ENCODE measurements at places on chromosomes 16 and 17.

DNA sequence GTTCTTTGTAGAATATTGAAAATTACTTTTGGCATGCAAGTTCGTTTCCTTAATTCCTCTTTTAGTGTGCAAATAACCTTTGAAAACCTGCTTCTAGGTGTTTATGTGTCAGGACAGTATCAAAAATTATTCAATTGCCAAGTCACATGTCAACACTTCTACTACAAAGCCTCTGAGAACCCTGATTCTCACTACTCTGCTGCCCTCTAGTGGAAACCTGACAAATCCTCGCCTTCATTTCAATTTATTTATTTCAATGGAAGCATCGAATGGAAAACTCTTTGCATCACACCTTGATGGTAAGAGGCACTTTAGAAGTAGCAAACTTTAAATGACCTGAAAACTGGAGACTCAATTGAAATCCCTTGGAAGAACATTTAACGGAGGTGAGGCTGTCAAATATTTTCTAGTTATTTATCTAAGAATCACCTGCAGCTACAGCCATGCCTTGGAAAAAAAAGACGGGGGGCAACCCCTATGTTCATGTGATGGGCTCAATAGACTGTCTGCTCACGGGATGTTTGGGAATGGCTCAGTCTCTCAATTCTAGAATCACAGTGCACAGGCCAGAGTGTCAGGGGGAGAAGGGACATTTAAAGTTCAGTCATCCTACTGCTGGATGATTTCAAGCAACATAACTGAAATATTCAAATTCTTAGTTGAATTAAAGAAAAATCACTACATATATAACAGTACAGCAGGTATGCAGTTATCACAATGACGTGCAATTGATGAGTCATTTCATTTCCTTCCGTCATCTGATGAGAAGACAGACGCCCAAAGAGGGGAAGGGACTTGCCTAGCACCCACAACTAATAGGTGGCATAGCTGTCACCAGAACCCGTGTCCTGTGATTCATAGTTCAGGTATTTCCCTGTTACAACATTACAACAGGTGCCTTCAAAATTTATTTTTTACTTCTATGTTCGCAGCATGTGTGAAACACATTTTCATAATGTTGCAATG, 563.9 kb downstream of the TOX3 start:
- DNase-seq = no peak

- DNase-seq = no peak
These were observed 10.9 kb upstream of the C16orf54 start for GRCh38 chr16:29756654-29757053.

DNA sequence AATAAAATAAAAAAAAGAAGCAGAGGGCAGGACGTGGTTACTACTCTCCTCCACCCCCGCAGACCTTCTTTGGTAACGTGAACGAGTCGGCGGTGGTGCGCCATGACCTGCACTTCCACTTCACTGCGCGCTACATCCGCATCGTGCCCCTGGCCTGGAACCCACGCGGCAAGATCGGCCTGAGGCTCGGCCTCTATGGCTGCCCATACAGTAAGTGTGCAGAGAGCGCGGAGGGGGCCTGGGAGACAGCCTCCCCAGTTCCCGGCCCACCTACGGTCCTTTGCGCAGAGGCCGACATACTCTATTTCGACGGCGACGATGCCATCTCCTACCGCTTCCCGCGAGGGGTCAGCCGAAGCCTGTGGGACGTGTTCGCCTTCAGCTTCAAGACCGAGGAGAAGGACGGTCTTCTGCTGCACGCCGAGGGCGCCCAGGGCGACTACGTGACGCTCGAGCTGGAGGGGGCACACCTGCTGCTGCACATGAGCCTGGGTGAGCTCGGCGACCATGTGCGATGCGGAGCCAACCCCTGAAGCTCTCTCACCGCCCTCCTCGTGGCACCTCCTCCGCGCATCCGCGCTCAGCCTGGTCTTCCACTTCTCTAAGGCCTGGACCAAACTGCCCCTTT, 2.7 kb downstream of the CNTNAP1 start:
- DNase-seq = no peak

DNA sequence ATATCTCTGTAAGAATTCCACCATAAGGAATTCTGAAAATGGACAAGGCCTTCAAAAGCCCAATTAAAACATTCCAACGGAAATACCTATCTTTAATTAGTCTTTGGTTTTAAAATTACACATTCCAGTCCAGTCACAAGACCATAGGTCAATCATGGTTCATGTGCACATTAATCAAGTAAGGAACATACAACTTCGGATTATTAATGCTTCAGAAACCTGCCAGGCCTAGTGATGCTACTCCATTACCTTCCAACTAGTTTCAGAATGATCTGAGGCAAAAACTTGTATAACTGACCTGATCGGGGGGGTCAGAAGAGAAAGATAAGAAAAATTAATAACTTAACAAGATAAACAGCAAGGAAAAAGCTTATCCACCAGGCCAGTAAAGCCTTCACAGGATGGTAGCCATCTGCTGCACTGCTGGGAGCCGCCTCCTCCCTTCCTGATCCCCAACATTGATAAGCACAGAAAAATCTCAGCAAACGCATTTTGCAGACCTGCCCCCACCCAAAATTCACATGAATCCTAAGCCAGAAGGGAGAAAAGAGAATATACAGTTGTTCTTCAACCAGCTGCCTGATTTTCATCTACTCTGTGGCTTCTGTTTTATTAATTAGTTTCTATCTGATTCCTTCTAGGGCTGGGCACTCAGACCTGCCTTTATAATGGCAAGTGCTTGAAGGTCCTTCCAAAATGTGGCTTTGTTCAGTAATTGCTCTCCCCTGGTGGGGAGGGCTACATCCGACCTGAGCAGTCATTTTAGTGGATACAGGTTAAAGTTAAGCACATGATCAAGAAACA, 6.0 kb downstream of the SDR42E1 start:
- DNase-seq = no peak

GRCh38 chr16:75862098-75862386, 135.8 kb upstream of the CPHXL start:
- no peak for DNase-seq

Data from CD8-positive, alpha-beta memory T cell (primary cell).